Nucleus accumbens (tissue), 56 donors: ENCODE measurements at places on chromosomes 1 and 21.

- DNase-seq: no peak
Measured at GRCh38 chr21:26887251-26887650, 42.0 kb upstream of the ADAMTS1 start.

DNA sequence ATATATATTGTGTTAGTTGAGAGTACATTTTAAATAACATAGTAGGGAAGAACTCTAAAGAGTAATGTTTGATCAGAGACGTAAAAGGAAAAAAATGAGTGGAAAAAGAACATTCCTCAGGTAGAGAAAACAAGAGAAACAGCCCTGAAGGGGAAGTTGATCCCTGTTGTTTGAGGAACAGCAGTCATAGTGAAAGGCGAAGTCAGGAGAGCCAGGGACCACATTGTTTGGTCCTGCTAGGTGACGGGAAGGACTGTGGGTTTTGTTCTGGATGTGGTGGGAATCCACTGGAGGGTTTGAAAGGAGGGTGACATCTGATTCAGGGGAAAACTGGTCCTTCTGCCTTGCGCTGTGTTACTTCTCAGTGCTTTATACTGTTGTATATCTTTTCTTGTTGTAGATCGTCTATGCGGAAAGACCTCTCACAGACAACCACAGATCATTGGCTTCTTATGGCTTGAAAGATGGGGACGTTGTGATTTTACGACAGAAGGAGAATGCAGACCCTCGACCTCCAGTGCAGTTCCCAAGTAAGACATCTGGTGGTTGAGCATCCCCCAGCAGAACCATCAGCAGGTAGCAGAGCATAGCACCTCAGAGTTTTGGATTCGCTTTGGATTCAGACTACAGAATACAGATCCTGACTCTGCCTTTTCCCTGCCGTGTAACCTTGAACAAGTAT, 9.2 kb downstream of the DDI2 start:
- DNase-seq: no peak

GRCh38 chr1:3067301-3067670, 1.7 kb upstream of the PRDM16 start:
- DNase-seq: no peak

DNA sequence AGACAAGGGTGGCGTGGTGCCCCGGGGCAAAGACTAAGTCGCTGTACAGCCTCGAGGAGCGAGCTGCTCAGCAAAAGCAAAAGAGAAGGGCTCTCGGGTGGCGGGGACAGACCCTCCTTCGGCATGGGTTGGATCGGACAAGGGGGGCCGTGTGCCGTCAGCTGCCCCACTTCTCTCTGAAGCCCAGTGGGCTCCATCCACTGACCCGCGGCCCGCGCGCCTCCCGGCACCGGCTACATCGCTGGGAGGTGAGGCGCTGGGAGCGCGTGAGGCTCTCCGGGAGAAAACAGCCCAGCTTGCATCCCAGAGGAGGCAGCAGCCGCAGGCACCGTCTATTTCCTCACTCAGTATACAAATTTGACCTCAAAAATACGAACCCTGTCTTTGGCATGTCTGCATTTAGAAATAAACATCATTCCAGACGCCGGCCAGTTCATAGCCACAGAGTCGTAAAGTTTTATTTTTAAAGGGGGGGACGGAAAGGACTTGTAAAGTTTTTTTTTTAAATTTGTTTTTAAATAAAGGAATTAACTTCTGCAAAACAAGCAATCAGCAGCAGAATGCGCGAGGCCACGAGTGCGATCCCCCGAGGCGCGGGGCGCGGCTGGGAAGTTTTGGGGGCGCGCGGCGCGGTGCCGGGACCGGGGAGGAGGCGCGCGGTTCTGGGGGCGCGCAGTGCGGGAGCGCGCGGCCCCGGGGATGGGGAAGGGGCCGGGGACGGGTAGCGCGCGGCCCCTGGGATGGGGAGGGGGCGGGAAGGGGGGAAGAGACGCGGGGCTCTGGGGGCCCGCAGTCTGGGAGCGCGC, 689 bp upstream of the GPR137B start:
- no peak for DNase-seq
